ENCODE measurements at places on chromosomes 12 and 14. TPM values are rescaled to one million over a fixed set of nuclear protein-coding genes. Genes with fewer than 3 reads are reported as not detected.

GALNT8 gene
- total RNA-seq: 0.65 TPM

YBX3 gene
- 267 TPM for total RNA-seq

GLT8D2 gene
- 6.6 TPM for total RNA-seq

FGF6 gene
- not detected for total RNA-seq

MIP gene
- total RNA-seq: not detected

RNASE3 gene
- not detected for total RNA-seq

DTX1 gene
- total RNA-seq: 4.3 TPM

RDH16 gene
- total RNA-seq: 0.44 TPM

BATF gene
- total RNA-seq: 3.2 TPM

CLEC4C gene
- total RNA-seq: not detected

FGF23 gene
- 0.58 TPM for total RNA-seq

LRRIQ1 gene
- 0.09 TPM for total RNA-seq

GCN1 gene
- total RNA-seq: 76.5 TPM

LRRC43 gene
- total RNA-seq: 3.2 TPM

COL2A1 gene
- 0.63 TPM for total RNA-seq

SLC17A8 gene
- total RNA-seq: 0.31 TPM

SELPLG gene
- total RNA-seq: 23.0 TPM

PLEKHD1 gene
- 0.25 TPM for total RNA-seq

MYO1A gene
- total RNA-seq: 0.53 TPM

ARHGEF25 gene
- 9.3 TPM for total RNA-seq

EIF2S3B gene
- 0.61 TPM for total RNA-seq

AGAP2 gene
- 2.2 TPM for total RNA-seq

IFT81 gene
- total RNA-seq: 7.4 TPM

PRB2 gene
- not detected for total RNA-seq

P2RX7 gene
- 8.9 TPM for total RNA-seq

NAV3 gene
- total RNA-seq: 19.1 TPM

COCH gene
- 1.5 TPM for total RNA-seq

AKAP5 gene
- total RNA-seq: 0.53 TPM

ARPC3 gene
- 325 TPM for total RNA-seq

PPP1R1A gene
- total RNA-seq: 0.78 TPM

C12orf56 gene
- not detected for total RNA-seq

TAS2R31 gene
- 2.5 TPM for total RNA-seq

LGMN gene
- total RNA-seq: 67.4 TPM

PSMD9 gene
- total RNA-seq: 69.6 TPM

ALG10 gene
- total RNA-seq: 18.1 TPM

TCL1B gene
- not detected for total RNA-seq

CLEC9A gene
- total RNA-seq: not detected

MEG3 gene
- total RNA-seq: 610 TPM

FBRSL1 gene
- 5.3 TPM for total RNA-seq

BAZ1A gene
- 11.6 TPM for total RNA-seq

All from adrenal gland (tissue), 19 donors.